ENCODE measurements at places on chromosomes 16 and 17.

DNA sequence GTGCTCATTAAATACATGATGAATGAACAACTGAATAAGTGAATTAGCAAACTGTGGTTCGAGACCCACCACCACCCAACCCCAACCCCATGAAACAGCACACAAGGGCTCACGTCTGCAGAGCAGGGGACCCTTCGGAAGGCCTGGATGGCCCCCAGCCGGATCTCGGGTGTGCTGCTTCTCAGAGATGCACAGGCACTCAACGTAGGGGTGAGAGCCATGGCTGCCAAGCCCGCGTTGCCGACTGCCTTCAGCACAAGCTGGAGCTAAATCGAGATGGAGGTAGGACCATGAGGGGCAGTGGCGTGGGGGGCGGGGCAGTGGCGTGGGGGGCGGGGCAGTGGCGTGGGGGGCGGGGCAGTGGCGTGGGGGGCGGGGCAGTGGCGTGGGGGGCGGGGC is 93.2 kb downstream of the LITAF start:
- DNase-seq, result no peak

DNA sequence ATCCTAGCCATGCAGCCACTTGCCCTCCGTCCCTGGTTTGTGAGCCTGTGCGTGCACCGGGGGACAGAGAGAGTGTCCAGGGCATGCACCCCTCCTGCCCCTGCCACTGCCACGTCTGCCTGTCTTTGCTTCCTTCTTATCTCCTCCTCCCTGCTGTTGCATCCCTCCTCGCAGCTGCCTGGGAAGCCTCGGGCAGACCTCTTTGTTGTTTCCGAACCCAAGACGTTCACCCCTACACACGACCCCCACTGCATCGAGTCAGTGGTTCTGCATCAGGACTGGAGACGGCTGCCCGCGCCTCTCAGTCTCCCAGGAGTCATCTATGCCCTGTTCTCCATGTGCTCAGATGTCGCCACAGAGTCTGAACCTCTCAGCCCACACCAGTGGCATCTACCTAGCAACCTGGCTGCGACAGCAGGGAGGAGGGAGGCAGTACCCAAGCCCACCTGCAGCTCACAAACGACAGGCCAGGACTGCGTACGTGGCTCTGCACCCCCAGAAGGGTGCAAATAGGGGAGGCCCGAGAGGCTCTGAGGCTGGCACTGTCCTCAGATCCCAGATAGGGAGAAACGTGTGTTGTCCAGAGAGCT is 5.2 kb downstream of the TIMP2 start:
- no peak for DNase-seq

GRCh38 chr17:69533481-69534234 is 119.2 kb downstream of the MAP2K6 start:
- no peak for DNase-seq

- no peak for DNase-seq
These were observed 29.1 kb upstream of the PHOSPHO1 start for GRCh38 chr17:49259663-49260010.

- no peak for DNase-seq
These were observed 159.9 kb downstream of the AXIN2 start for GRCh38 chr17:65401561-65401960.

DNA sequence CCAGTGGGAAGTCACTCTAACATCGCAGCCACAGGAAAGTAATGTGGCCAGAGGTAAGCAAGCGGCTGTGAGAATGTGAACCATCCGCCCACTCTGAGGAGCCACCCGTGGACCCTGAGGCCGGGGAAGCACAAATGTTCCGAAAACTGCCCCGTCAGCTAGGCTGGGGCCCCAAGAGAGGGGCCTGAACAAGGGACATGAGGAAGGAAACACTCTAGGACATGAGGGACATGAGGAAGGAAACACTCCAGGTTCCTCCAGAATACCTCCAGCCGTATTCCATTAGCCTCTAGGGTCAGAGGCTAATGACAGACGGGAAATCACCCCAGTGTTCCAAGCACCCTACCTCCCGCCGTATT is 317 bp downstream of the TEFM start:
- DNase-seq, result no peak

GRCh38 chr17:80009391-80010282 is 26.0 kb downstream of the TBC1D16 start:
- no peak for DNase-seq

DNA sequence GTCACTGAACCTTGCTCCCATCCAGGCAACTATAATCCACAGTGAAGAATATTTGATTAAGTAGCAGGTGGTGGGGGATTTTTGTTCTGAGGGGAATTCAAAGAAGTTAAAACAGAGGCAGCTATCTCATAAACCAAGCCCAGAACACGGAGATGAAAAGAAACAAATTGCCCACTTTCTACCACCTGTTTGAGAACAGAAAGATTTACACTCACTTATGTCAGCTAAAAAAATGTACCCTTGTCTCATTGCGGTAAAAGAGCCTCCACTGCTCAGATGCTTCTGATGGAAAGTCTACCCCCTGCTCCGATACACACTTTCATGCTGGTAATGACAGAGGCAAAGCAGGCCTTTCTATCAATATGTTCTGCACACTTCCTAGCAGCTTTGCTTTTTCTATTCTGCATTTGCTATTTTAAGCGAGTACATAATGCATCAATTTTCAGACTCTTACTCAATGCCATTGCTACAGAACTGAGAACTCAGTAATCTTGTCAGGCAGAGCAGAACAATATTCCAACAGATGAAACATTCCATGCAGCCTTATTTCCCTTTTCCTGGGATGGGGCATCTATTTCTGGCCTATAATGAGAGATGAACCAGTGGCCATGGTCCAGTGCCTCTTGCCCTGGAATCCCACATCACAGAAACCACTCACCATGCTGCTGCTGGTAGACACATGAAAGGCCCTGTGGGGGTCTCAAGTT is 29.0 kb downstream of the CDK5R1 start:
- DNase-seq, result no peak

Measured in GM18507 (cell line).